ENCODE measurements at places on chromosomes 2 and 18. TPM values are rescaled to one million over a fixed set of nuclear protein-coding genes. Genes with fewer than 3 reads are reported as not detected.

GRCh38 chr2:152413228-152414030, 78.5 kb downstream of the FMNL2 start:
- no peak overlapping the region for H3K4me3 ChIP-seq
- H3K36me3 ChIP-seq = no peaks in the 10 kb centered on the region
- H3K27me3 ChIP-seq = no peaks in the 10 kb centered on the region
- peaks cover 49% of the 10 kb centered on the region for H3K4me1 ChIP-seq
- no peak overlapping the region for H3K27ac ChIP-seq

DNA sequence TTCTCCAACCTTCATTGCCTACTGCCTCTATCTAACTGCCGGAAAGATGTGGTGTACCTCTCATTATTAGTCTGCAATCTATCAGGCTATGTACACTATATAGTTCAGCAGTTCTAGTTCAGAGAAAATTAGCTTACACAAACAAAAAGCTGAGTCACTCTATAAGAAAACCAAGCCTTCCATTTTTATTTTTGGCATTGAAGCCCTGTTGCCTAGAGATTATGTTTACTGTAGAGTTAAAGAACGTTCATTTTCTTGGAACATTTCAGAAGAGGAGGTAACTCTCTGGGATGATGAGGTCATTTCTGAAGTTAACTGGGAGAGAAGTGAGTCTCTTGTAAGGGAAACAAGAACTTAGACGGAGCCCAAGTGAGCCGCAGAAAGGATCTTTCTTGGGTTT, 133.5 kb downstream of the FAM124B start:
- no peak overlapping the region for H3K27ac ChIP-seq
- no peaks in the 10 kb centered on the region for H3K27me3 ChIP-seq
- no peaks in the 10 kb centered on the region for H3K4me1 ChIP-seq
- H3K4me3 ChIP-seq = no peak overlapping the region

- H3K27me3 ChIP-seq = no peaks in the 10 kb centered on the region
- no peaks in the 10 kb centered on the region for H3K36me3 ChIP-seq
- peak overlapping the region; percentile 74 for H3K27ac ChIP-seq
- H3K4me3 ChIP-seq = no peak overlapping the region
- peak; percentile 74 for DNase-seq
Observed at GRCh38 chr2:127638361-127639110, 7.4 kb upstream of the GPR17 start.

GRCh38 chr2:60352491-60353405, 200.7 kb downstream of the BCL11A start:
- H3K27me3 ChIP-seq = no peaks in the 10 kb centered on the region
- H3K4me3 ChIP-seq = no peak overlapping the region
- DNase-seq = no peak
- H3K27ac ChIP-seq = no peak overlapping the region

DNA sequence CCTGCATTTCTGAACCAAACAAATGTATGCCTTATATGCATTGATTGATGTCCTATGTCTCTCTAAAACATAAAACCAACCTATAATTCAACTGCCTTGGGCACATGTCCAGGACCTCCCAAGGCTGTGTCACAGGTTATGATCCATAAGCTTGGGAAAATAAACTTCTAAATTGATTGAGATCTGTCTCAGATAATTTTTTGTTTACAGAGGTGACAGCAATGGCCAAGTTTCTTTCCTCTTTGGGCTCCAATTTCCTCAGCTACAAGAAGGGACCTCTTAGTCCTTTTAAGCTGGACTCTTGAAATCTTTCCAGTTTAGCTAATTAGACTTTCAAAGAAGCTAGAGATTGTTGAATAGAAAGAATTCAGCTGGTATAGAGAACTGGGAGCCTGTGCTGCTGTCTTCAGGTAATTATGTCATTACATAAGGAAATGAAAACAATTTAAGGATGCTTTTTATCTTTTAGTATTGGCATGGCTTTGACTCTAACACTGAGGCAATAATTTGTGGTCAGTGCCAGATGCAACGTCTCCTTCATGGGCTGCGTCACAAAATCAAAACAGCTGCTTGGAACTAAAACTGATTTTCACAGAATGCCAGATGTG, 412.1 kb upstream of the TRIB2 start:
- H3K27me3 ChIP-seq = no peaks in the 10 kb centered on the region
- no peaks in the 10 kb centered on the region for H3K36me3 ChIP-seq
- no peak overlapping the region for H3K4me3 ChIP-seq
- H3K4me1 ChIP-seq = no peaks in the 10 kb centered on the region
- no peak overlapping the region for H3K27ac ChIP-seq
- DNase-seq = no peak

DNA sequence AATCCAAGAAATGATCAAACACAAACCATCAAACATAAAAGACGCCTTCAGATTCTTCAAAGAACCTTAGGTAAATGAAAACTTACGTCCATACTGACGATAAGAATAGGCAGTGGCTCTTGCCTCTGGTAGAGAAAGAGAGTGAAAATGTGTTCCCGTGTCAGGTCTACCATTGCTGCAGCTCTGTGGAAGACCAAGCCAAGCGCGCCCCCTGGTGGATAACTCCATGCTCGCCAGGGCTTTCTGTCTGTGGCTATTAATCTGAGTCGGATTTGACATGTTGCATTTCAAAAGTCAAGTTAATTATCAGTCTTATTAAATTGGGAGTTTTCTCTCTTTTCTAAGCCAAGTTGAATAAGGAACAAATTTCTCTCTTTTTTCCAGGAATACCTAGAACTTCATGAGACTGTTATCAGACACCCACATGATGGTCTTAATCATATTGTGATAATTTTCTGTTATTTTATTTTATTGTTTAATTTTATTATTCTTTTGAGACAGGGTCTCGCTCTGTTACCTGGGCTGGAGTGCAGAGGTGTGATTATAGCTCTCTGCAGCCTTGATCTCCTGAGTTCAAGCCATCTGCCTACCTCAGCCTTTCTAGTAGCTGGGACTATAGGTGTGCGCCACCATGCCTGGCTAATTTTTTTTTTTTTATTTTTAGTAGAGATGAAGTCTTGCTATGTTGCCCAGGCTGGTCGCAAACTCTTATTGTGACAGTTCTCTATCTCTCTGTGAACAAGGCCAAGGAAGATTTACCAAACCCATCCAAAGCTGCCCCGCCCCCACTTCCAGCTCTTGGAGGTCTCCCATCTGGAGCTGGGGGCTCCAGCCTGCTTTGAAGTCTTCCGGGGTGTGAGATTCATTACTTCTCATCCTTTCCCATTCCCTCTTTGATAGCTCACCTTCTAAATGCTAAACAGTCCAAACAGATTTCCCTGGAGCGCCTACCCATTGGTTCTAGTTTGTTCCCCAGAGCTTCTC, 15.8 kb upstream of the ZAP70 start:
- no peak overlapping the region for H3K4me3 ChIP-seq
- no peaks in the 10 kb centered on the region for H3K4me1 ChIP-seq
- no peaks in the 10 kb centered on the region for H3K36me3 ChIP-seq
- no peaks in the 10 kb centered on the region for H3K27me3 ChIP-seq
- peak; percentile 88 for DNase-seq
- no peak overlapping the region for H3K27ac ChIP-seq

- DNase-seq = no peak
- H3K27me3 ChIP-seq = no peaks in the 10 kb centered on the region
- no peak overlapping the region for H3K27ac ChIP-seq
Observed at GRCh38 chr2:67277450-67277849, 119.7 kb upstream of the ETAA1 start.

- no peaks in the 10 kb centered on the region for H3K27me3 ChIP-seq
- H3K4me1 ChIP-seq = peaks cover 7% of the 10 kb centered on the region
- no peak overlapping the region for H3K4me3 ChIP-seq
- DNase-seq = no peak
- H3K27ac ChIP-seq = peak overlapping the region; percentile 46
Observed at GRCh38 chr2:216711348-216711747, 16.0 kb upstream of the IGFBP5 start.

GRCh38 chr2:141711627-141712026, 419.2 kb downstream of the LRP1B start:
- no peak overlapping the region for H3K4me3 ChIP-seq
- no peaks in the 10 kb centered on the region for H3K36me3 ChIP-seq
- no peak for DNase-seq
- no peaks in the 10 kb centered on the region for H3K4me1 ChIP-seq
- no peaks in the 10 kb centered on the region for H3K27me3 ChIP-seq

GRCh38 chr2:124646166-124646815, 621.2 kb downstream of the CNTNAP5 start:
- no peaks in the 10 kb centered on the region for H3K4me1 ChIP-seq
- no peak overlapping the region for H3K27ac ChIP-seq
- no peak overlapping the region for H3K4me3 ChIP-seq
- H3K27me3 ChIP-seq = no peaks in the 10 kb centered on the region
- no peak for DNase-seq

- no peak overlapping the region for H3K4me3 ChIP-seq
- H3K36me3 ChIP-seq = no peaks in the 10 kb centered on the region
- no peak for DNase-seq
- H3K27ac ChIP-seq = no peak overlapping the region
Observed at GRCh38 chr2:157075924-157076323, 181.6 kb upstream of the GALNT5 start.

DNA sequence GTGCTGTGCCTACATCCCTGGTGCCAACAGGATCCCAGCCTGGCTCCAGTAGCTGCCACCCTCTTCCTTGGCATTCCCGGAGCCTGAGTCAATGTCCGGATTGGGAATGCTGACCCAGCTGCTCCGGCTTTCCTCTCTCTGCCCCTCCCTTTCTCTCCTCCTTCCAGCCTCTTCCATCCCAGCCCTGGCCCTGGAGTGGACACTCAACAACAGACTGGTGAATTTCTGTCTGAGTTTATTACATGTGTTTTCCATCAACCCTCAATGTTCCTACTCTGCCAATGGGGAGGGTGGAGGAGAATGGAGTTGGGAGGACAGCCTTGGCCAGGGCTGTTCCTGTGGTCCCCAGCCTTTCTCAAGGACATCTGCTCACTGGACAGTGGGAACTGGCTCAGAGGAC, 917 bp upstream of the PRKAG3 start:
- H3K27me3 ChIP-seq = no peaks in the 10 kb centered on the region
- H3K4me1 ChIP-seq = peaks cover 70% of the 10 kb centered on the region
- H3K36me3 ChIP-seq = no peaks in the 10 kb centered on the region
- peak; percentile 89 for DNase-seq

DNA sequence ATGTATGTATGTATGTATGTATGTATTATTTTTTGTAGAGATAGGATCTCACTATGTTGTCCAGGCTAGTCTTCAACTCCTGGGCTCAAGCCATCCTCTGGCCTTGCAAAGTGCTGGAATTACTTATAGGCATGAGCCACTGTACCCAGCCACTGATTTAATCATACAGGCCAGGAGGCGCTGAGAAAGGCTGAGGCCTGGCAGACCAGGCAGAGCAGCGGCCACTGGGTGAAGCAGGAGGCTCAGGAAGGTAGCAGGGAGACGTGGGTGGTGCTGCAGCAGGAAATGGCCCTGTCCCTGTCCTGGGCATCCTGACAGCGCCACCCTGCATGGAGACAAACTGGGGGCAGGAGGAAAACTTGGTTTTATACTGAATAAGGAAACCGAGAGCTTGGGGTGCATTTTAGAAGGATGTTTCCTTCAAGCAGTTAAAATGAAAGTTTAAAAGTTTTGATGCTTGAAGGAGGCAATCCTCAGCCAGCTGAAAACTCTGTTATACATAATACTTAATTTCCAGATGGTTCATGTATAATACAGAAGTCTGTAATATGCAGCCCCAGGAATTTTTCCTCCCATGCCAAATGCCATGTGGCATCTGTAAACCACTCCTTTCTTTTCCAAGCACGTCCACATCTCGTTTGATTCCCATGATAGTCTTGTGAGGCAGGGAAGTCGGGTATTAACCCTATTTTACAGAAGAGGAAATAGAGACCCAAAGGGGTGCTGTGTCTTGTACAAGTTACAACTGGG, 182.4 kb downstream of the CELF4 start:
- no peak overlapping the region for H3K4me3 ChIP-seq
- no peak overlapping the region for H3K27ac ChIP-seq
- no peaks in the 10 kb centered on the region for H3K36me3 ChIP-seq

- H3K4me3 ChIP-seq = no peak overlapping the region
- peak; percentile 23 for DNase-seq
- no peak overlapping the region for H3K27ac ChIP-seq
- peaks cover 24% of the 10 kb centered on the region for H3K4me1 ChIP-seq
- no peaks in the 10 kb centered on the region for H3K27me3 ChIP-seq
Observed at GRCh38 chr18:13445241-13445897, 226.8 kb downstream of the LDLRAD4 start.

DNA sequence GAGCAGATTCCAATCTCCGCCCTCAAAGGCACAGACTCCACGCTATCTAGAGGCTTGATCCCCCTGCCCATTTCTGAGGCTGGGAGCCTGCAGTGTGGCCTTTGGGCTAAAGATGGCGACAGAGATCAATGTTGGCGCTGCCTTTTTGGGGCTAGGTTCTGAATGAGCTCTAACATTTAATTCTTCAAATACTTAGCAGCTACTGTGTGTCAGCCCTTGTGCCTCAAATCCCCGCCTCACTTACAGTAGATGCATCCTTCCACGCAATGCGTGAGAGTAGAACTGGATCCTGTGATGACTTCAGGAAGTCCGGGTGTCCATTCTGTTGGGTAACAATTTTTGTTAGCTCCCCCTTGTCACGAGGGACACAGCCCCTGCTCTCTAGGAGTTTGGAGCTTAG, 12.4 kb downstream of the IL1F10 start:
- no peaks in the 10 kb centered on the region for H3K36me3 ChIP-seq
- H3K4me1 ChIP-seq = no peaks in the 10 kb centered on the region
- no peak overlapping the region for H3K27ac ChIP-seq
- no peaks in the 10 kb centered on the region for H3K27me3 ChIP-seq
- no peak for DNase-seq
- no peak overlapping the region for H3K4me3 ChIP-seq

GRCh38 chr2:74515981-74516633, 1.9 kb downstream of the TLX2 start:
- peaks cover 17% of the 10 kb centered on the region for H3K4me1 ChIP-seq
- H3K27ac ChIP-seq = no peak overlapping the region
- H3K36me3 ChIP-seq = no peaks in the 10 kb centered on the region
- peak; percentile 84 for DNase-seq

ATOH8 gene
- total RNA-seq = 49.9 TPM

CNPPD1 gene
- 58.5 TPM for total RNA-seq

TMEM247 gene
- not detected for total RNA-seq

SERPINB5 gene
- not detected for total RNA-seq

ANKRD62 gene
- not detected for total RNA-seq

RUFY4 gene
- not detected for total RNA-seq

ITGB1BP1 gene
- total RNA-seq = 47.5 TPM

EVX2 gene
- total RNA-seq = not detected

SERPINB4 gene
- not detected for total RNA-seq

POMC gene
- 1.8 TPM for total RNA-seq

LAMA1 gene
- 0.38 TPM for total RNA-seq

Measured in psoas muscle (tissue), 8 donors.